Liver (tissue), 10 donors: ENCODE measurements at places on chromosomes 4 and X.

GRCh38 chr4:26451597-26451996, 38.7 kb downstream of the CCKAR start:
- no peak for DNase-seq

DNA sequence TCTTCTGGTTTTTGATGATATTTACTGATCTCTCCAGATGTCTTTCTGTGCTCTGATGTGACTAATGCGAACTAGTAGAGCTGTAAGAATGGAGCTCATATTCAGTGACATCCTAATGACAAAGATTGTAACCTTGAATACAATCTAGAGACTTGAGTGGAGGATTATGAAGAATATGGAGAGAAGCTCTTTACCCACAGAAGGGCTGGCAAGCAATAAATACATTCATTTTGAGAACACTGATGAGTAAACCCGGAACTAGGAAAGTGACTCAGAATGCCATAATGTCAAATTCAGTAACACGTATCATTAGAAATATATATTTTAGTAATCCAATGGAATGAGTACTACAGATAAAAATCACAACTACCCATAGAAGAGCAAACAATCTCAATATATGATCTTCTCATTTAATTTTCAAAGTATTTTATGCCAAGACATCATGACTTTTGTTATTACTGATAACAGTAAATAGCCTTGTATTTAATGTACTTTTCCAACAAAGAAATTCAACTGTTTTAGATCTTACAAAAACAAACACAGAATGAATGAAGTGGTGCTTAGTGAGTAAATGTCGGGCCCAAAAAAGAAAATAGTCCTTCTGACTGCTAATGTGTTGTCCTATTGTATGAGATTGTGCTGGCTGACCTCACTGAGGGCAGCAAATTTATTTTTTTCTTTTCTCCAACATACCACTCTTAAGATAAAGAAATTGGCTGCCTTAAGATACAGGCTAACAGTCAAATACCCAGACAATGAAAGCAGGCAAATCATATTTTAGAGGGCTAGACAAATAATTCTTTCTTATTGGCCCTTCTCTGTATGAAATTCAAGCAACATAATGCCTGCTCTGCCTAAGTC, 49.2 kb upstream of the HDAC8 start:
- no peak for DNase-seq

DNA sequence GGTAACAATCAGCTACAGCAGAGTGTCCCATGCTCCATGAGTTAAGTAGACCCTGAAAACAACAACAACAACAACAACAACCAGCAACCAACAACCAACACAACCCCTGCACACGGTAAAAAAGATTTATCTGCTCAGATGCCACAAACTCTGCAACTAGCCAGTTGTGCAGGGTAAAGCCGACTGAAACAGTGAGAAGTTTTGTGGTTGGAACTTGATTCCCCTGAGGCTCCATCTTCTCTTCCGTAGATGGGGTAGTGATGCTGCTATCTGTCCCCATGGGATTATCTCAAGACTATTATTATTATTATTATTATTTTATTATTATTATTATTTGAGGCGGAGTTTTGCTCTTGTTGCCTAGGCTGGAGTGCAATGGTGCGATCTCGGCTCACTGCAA, 50.6 kb upstream of the RAPGEF2 start:
- DNase-seq, result no peak

- DNase-seq, result no peak
Observed at GRCh38 chr4:173527103-173527891, 2.7 kb downstream of the HAND2 start.

DNA sequence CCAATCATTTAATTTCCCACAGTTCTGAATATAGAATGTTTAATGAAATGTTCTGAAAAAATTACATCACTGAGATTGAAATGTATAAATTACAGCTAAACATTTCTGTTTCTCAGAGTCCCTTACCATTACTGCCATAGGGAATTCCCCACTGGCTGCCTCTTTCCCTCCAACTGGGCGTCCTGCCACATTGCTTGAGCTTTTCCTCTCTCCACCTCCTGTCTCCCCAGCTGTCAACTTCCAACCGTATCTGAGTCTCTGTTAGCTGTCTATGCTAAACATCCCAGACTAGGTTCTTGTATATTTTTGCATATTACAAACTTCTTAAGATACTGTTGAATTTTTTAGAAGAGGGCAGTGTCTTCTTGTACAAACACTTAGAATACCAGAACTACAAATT, 407.3 kb upstream of the SLIT2 start:
- DNase-seq, result no peak

DNA sequence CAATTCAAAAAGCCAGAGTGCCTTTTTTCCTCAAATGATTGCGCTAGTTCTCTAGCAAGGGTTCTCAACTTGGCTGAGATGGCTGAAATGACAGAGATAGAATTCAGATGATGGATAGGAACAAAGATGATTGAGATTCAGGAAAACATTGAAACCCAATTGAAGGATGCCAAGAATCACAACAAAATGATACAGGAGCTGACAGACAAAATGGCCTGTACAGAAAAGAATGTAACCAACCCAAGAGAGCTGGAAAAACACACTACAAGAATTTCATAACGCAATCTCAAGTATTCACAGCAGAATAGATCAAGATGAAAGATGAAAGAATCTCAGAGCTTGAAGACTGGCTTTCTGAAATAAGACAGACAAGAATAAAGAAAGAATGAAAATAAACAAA, 51.7 kb upstream of the MMAA start:
- DNase-seq, result no peak

- no peak for DNase-seq
Observed at GRCh38 chr4:121155893-121156292, 8.2 kb downstream of the TNIP3 start.

DNA sequence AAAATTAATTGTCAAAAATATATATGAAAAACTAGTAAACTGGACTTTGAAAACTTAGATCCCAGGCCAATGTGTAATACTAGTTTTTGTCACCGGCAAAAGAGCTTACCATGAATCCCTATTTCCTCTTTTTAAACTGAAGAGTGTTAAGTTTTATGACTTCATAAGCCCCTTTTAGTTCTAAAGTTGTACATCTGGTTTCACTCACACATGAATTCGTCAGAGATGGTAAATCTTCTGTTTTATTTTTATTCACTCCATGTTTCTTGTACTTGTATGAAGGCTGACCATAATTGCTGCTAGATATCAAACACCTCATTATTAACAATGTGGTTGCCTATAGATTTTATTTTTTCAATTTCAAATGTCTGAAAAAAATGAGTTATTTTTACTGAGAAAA, 827.9 kb downstream of the PCDH7 start:
- no peak for DNase-seq

DNA sequence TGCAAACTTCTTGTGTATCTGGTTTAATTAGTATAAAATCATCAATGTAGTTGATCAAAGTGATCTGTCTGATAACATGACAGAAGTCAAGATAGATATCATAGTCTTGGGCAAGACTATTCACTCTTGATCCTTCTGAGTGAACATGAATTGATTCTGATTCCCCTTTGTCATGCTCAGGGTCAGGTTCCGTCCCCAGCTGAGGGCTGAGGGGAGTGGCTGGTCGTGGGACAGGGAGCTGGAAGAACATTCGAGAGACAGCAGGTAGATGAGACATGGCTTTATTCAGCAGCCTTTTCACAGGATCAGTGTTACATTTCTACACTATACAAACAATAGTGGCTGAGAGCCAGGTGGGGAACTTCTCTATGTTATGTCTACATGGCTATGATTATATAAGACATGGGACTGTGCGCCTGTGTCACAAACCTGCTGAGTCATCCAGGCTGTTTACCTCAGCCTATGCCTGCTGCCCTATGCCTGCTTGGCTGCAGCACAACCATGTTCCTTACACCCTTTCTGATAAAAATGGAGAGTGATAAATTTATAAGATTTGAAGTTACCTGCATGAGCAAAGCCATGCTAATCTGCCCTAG, 586.9 kb upstream of the NR3C2 start:
- DNase-seq, result no peak

- no peak for DNase-seq
Observed at GRCh38 chrX:69154051-69154450, 11.2 kb downstream of the PJA1 start.

GRCh38 chr4:1964443-1964842, 44.3 kb downstream of the NELFA start:
- no peak for DNase-seq

- no peak for DNase-seq
Observed at GRCh38 chr4:107862658-107863057, 37.9 kb downstream of the SGMS2 start.

DNA sequence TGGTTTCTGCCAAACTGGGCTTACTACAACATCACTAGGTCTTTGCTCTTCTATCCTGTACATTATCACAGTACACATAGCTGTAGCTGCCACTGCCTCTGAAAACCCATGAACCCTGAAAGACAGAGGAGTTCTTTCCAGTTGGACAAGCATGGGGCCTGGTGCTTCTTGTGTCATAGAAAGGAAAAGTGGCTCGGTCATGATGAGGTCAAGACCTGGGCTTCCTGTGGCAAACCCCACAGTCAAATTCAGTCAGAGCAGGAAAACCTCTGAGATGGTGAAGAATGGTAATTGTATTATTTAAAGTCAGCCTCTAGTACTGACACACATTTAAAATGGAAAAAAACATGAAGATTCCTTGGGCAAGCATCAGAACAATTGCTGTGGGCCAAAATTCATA, 133.3 kb upstream of the PRPS2 start:
- no peak for DNase-seq

DNA sequence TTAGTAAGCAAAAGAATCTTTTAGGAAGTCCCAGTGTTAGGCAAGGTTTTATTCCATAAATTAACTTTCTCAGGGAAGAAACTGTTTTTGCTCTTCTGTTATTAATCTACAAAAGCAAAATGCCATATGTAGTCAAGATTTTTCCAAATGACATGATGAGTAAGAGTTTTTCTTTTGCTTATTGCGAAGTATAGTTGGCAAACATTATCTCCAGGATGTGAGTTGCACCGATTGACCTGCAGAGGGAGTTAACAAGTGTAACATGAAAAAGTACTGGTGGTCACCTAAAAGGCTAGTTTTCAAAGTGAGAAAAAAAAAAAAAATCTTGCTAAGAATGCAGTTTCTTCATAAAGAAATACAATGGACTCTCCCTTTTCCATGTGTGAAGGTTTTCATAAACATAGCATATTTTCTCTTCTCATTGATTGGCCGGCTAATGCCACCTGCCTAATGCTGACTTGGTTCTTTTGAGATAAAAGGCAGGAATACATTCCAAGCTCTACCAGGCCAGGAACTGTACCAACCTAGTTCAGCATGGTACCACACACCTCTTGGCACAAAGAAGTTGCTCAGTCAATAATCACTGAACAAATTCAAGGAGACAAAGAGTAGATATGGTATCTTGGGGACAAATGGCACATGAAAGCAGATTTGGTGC, 100.2 kb downstream of the LNX1 start:
- DNase-seq, result no peak

GRCh38 chr4:152850377-152850776, 70.6 kb downstream of the ARFIP1 start:
- no peak for DNase-seq

GRCh38 chrX:105823092-105823455, 735 bp downstream of the NRK start:
- DNase-seq, result no peak

GRCh38 chr4:4980621-4981230, 38.5 kb downstream of the CYTL1 start:
- DNase-seq, result no peak

DNA sequence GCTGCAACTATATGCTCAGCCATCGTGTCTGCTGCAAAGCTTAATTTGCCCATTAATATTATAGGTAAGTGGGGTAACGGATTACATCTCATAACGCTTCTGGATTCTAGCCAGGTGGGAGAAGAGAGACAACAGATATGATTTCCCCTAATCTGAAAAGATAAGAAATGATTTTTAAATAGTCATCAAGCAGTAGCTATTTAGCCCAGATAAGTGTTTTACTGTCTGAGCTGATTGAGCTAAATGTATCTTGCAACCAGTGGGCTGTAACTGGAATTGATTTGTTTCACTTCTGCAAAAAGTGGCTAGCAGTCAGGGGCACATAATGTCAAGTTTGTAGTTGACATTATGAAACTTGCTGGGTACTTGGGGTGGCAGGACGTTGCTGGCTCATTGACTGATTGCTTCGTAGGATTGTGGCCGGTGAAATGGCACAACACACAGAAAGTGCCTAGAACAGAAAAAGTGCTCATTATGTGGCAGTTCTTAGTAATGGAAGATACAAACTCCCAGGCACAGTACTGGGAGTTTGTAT, 18.5 kb downstream of the LAP3 start:
- no peak for DNase-seq

- no peak for DNase-seq
Observed at GRCh38 chrX:23127586-23127985, 127.8 kb downstream of the DDX53 start.

DNA sequence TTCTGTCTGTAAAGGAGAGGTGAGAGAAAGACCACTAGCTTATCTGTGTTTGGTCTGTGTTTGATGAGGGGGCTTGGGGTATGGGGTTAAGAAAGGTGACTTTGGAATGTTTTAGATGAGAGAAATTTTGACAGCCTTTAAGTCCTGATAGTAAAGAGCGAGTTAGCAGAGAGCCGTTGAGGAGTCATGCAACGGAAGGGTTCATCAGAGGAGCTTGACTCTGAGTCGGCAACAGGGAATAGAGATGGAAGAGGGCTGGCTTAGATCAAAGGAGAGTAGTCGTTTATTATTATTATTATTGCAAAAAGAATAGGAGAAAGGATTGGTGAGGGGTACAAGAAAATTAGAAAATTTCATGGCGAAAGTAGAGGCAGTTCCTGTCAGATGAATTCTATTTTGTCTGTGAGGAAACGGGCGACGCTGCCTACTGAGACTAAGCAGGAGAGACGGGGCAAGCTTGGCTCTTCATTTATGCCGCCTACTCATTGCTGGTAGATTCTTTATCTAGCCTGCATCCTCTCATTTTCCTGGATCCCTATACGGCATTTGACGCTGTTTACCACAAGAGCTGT, 473 bp upstream of the VAMP7 start:
- no peak for DNase-seq

DNA sequence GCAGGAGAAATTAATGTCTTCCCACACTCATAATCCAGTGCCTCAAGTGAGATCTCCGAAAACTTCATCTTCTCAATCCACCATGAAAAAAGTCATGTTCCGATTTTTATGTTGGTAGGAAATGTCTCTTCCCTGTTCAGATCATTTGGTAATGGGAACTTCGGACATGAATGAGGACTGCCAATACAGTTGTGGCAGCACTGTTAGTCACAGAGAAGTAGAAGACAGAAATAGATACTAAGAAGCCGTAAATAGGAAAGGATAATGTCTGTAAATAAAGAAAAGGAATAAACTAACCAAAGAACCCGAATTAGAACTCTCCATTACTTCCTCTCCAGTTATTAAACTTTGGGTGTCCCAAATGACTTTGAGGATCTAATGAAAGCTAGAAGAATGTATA, 69.6 kb downstream of the DDX60L start:
- no peak for DNase-seq

DNA sequence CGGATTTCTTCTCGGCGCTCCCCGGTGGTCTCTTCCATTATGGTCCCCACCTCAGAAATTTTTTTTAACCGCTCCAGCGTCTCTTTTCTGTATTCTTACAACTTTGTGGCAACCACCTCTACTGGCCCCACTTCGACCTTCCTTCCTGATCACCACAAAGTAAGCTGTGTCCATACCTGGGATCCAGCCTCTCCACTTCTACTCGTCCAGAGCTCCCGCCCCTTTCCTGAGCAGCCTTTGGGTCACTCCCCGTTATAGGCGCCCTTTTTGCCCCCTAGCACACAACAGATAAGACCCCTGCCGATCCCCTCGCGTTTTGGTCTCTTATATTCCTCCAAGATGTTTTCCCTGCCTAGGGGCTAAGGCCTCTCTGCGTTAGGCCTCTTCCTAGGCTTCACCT, 557 bp downstream of the PIGG start:
- DNase-seq, result no peak
